Activated naive CD8-positive, alpha-beta T cell treated with anti-CD3 and anti-CD28 coated beads, Interleukin-2, amount 50 U/mL, for 16 hours (primary cell): ENCODE measurements at places on chromosomes 16 and 17.

DNA sequence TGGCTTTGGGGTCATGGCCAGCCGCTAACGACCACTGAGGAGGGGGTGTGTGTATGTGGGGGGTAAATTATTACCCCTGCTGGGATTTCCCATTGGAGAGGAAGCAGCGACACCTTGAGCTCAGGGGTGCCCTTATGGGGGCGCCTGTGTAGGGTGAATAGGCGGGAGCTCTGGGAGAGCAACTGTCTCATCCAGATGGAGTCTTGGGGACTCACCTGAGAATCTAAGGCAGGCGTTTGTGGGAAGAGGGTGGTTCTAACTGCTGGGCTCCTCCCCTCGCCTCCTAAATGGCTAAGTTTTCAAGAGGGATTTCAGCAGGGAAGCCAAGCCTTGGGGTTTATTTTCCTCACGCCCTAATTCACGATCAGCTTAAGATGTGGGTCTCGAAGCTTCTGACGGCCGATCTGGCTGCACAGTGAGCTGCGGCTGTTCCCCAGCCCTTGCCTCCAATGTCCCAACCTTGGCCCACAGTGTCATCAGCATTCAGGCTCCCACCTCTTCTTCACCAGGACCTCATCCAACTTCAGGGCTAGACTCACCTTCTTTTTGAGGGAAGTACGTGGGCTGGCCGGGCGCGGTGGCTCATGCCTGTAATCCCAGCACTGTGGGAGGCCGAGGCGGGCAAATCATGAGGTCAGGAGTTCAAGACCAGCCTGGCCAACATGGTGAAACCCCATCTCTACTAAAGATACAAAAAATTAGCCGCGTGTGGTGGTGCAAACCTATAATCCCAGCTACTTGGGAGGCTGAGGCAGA, 136.9 kb upstream of the EEF2KMT start:
- DNase-seq = no peak

DNA sequence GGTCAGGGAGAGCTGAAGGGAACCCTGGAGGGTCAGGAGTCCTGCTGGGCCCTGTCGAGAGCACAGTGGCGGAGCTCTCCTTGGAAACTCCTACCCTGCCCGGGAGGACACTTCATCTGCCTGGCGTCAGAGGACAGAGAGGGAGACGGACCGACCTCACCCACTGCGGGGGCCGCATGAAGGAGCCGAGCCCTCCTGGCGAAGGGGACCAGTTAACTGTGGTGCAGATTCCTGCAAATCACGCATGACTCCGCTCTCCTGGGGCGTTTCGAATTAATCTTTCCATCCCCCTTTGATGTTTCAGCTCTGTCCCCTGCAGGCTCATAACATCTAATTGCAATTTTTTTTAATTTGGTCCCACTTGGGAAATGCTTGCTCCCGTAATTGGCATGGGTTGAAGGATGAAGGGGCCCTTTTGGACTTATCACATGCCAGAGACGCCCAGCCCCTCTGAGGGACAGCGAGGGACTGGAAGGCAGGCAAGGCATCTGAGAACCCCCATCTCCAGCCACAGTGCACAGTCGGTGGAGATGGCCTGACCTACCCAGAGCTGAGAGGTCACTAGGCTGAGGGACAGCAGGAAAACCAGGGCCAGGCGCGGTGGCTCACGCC, 26.5 kb downstream of the RPH3AL start:
- no peak for DNase-seq

GRCh38 chr16:54053891-54054820, 232.4 kb downstream of the IRX3 start:
- no peak for DNase-seq

GRCh38 chr16:56547120-56547948, 17.5 kb upstream of the MT4 start:
- no peak for DNase-seq

DNA sequence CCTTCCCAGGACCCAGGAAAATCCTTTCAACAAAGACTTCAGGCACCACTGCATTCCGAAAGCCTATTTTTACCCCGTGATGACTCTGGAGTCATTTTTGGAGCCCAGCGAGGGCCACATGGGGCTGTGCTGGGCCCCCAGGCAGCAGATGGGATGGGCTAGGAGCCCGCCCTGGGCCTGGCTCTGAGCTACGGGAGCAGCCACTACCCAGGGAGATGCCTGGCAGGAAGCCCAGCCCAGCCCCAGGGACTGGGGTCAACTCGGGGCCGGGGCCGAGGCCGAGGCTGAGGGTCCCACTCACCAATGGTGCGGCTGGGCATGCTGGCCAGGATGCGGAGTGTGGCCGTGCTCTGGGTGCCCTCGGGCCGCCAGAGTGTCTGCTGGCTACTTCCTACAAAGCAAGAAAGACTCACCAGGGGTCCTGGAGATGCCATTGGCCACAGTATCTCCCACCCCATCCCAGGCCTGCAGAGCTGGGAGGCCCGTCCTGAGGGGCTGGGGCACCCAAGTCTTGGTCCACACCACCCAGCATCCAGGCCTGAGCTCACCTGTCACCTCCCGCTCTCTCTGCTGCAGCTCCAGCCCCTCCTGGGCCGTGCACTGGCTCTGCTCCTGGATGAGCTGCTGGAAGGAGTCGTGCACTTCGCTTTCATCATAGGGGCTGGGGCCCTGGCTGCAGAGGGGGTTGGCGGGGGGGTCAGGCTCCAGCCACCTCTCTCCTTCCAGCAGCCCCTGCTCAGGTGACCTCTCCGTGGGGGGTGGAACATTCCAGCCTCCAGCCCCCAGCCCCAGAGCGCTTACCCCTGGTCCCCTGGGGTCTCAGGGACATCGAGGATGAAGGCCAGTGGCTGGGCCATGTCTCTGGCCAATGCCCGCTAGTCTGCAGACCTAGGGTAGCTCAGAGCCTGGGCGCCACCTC, 2.3 kb downstream of the TMC6 start:
- DNase-seq = no peak

DNA sequence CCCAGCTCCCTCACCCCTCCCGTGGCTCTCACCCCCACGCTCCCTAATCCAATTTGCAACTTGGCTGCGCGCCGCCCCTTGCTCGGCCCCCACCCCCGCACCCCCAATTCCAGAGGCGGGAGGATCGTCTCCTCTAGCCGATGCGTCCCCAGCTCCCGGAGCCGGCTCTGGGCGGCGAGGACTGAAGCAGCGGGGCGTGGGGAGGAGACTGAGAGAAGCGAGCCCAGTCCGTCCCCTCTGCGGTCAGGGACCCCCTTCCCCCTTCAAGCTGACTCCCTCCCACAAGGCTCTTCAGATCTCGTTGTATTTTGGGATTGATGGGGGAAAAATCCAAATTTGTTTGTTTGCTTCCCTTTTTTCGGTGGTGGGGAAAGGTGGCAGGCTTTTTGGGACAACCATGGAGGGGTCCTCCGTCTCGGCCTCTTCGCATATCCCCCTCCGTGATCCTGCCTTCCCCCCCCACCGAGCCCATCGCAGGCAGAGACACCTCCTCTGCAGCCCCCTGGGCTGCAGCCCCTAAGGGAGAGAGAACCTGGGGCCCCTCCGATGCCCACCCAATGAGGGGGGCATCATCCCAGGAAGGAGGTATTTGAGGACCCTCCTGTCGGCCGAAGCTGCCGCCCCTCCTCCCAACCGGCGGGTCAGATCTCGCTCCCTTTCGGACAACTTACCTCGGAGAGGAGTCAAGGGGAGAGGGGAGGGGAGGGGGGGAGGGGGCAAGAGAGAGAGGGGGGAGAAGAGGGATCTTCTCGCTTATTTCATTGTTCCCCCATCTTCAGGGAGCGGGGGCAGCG, 466 bp downstream of the NEUROD2 start:
- DNase-seq = no peak
